Stimulated activated CD4-positive, alpha-beta T cell treated with anti-CD3 and anti-CD28 coated beads, Interleukin-15, amount 100 ng/mL, for 1 hour (primary cell): ENCODE measurements at places on chromosomes 2 and 18.

DNA sequence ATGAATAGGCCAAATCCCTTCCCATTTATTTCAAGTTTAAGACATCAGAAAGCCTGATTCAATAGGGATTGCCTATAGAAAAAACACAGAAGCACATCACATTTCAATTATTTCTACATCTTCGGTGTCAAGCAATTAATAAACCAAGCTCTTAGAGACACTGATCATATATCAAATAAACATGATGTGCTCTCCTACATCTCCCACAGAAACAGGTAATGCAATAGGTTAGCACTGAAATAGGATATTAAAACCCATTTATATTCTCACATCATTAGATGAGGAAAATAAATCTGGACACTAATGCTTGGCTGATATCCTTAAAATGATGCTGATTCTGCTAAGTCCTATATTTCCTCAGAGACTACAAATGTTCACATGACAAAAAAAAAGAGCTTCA is 364.7 kb downstream of the MBD2 start:
- no peak for DNase-seq

DNA sequence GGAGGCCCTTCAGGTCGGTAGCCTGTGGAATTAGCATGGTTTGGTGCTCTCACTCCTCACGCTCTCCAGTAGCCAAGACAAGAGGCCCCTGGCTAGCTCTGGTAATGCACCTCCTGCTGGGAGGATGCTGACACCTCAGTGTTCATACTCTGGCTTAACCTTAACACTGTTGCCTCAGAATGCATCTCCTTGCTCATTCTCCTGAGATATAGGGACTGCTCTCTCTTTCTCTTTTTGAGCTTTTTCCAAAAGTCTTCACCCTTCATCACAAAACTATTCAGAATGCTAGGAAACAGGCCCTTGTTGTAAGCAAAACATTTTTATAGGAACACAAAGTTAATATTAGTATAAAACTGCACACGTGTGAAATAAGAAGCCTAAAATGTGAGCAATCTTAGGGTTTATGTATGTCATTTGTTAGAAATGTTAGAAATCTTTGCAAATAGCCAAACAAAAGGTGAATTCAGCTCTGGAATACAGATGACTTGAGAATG is 17.3 kb upstream of the IMPA2 start:
- DNase-seq, result no peak

GRCh38 chr2:122543815-122544214 is 788.4 kb downstream of the TSN start:
- no peak for DNase-seq

- DNase-seq, result no peak
These were observed 67.1 kb upstream of the CNTNAP5 start for GRCh38 chr2:123958011-123958410.

- no peak for DNase-seq
These were observed 23.0 kb upstream of the CNNM3 start for GRCh38 chr2:96792772-96793749.

DNA sequence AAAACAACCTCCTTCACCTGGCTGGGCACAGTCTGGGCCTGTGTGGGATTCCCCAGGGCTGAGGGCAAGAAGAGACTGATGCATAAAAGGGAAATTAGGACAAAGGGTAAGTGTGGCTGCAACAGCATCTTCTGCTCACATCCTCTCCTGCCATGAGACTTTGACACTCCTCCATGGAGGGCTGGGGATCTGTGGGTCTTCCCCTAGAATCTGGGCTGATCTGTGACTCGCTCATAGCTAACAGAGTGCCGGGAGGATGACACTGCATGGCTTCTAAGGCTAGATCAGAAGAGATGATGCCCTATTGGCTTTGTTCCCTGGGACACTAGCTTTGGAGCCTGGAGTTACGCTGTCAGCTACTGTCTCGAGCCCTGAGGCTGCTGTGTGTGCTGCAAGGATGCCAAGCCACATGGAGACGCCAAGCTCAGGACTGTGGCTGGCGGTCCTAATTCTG is 24.3 kb downstream of the MOCOS start:
- no peak for DNase-seq

GRCh38 chr2:128726236-128726635 is 407.6 kb upstream of the HS6ST1 start:
- no peak for DNase-seq

DNA sequence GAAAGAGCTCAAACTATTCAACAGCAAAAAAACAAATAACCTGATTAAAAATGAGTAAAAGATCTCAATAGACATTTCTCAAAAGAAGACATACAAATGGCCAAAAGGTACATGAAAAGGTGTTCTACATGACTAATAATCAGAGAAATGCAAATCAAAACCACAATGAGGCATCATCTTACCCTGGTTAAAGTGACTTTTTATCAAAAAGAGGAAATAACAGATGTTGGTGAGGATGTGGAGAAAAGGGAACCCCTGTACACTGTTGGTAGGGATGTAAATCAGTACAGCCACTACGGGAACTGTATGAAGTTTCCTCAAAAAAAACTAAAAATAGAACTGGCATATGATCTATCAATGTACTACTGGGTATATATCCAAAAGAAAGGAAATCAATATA is 39.8 kb upstream of the TMEM163 start:
- no peak for DNase-seq

GRCh38 chr2:104570259-104570658 is 283.7 kb upstream of the POU3F3 start:
- no peak for DNase-seq

- no peak for DNase-seq
These were observed 21.6 kb upstream of the ZNF521 start for GRCh38 chr18:25373432-25374179.

- DNase-seq, result no peak
These were observed 8.7 kb upstream of the TFCP2L1 start for GRCh38 chr2:121293450-121294325.

DNA sequence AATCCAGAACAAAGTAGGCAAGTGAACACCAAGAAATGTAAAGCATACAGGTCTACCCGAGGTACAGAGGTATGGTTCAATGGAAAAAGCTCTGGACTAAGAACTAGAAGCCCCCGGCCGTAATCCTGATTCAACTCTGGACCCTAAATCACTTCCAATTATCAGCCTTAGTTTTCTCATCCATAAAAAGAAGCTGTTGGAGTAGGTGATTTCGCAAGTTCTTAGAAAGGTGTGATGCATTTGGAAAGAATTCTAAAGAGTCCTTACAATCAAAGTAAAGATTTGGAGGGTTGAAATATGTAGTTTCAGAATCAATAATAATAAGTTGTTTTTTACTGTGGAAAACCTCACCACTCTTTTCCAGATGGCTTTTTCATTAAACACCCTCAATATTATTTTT is 622.1 kb upstream of the ID2 start:
- no peak for DNase-seq

DNA sequence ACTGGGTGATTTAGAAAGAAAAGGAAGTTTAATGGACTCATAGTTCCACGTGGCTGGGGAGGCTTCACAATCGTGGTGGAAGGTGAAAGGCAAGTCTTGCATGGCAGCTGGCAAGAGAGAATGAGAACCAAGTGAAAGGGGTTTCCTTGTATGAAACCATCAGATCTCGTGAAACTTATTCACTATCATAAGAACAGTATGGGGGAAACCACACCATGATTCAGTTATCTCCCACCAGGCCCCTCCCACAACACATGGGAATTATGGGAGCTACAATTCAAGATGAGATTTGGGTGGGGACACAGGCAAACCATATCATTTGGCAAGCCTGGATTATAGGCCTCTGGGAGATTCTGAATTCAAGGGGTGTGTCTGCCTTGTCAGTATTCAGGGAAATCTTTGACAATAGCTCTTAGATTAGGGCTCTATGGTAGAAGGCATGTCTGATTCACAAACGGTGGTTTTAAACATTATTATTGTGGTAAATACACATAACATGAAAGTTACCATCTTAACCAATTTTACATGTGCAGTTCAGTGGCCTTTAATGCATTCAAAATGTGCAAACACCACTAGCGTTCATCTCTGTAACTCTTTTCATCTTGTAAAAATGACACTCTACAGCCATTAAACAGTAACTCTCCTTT is 15.3 kb upstream of the PLB1 start:
- no peak for DNase-seq

GRCh38 chr2:239380831-239381708 is 19.8 kb downstream of the HDAC4 start:
- peak; percentile 41 for DNase-seq

DNA sequence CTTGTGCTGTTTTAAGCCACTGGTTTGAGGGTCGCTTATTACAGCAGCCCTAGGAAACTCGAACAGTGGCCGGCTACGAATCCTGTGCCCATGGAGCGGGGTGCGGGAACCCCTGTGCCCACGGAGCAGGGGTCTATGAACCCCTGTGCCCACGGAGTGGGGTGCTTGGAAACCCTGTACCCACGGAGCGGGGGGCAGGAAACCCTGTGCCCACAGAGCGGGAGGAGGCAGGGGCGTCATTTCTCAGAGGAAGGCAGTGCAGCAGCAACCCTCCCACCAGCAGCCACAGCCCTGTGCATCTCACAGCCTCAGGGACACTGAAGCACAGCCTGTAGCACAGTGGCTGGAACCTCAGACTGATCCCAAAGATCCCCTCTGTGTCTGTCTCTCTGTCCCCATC is 34.2 kb upstream of the GPC1 start:
- no peak for DNase-seq

DNA sequence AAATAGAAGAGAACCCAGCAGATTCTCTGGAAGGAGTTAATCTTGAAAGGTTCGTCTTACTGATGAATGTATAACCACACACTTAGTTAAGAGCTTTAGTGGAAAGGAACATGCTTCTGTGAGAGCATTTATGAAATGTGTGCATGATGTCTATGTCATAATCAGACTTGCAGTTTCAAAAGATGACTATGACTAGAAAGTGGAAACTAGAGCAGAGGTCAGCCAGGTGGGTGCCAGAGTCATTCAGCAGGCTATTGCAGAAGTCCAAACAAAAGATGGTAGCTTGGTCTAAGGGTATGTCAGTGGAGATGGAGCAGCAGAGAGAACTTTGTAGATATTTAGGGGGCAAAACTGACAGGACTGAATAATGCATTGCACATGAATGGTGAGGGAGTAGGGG is 825.8 kb downstream of the DCC start:
- no peak for DNase-seq

DNA sequence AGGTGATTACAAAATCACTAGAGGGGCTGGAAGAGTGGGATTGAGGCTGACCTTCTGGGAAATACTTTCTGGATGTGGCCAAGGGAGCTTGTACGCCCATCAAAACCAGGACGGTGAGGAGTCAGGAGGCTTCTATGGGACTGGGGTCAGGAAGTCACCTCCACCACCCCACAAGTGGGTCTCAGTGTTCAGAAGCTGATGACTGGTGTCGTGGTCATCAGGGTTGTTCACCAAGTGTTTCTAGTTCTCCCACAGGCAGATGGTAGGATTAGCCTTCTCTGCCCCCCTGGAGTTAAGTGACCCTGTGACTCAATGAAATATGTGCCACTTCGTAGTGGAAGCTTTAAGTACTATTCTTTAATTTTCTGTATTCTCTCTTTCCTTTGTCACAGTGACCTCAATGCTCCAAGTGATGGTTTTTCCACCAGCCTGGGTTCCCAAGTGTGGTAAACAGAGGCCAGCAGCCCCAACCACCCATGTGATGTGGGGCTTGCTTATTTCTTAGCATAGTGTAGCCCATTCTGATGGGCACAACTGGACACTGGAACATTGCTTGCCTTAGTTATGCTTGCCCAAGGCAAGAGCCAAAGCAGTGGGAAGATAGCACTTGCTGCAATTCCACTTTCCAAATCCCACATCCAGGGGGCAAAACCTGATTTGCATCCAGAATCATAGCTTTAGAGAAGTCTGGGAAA is 258.8 kb downstream of the CYP26B1 start:
- DNase-seq, result no peak

- no peak for DNase-seq
These were observed 53.8 kb downstream of the KCNG2 start for GRCh38 chr18:79851489-79851888.

- no peak for DNase-seq
These were observed 21.0 kb downstream of the KDSR start for GRCh38 chr18:63346031-63346430.

DNA sequence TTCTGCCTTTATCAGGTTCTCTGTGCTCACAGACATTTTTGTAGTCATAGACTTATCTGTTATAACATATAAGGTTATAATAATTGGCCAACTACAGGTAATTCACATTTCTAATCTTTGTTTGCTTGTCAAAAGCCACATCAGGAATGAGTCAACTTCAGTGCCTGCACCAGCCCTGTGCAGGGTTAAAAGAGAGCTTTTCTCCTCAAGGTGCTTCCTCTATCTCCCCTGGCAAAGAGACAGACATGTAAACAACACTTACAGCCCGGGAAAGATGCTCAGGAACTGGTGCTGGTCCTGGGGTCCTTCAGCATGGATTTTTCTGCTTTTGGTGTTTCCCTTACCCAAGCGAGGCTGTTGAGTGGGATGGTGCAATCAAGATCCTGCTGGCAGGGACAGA is 7.7 kb upstream of the EHD3 start:
- DNase-seq, result no peak

DNA sequence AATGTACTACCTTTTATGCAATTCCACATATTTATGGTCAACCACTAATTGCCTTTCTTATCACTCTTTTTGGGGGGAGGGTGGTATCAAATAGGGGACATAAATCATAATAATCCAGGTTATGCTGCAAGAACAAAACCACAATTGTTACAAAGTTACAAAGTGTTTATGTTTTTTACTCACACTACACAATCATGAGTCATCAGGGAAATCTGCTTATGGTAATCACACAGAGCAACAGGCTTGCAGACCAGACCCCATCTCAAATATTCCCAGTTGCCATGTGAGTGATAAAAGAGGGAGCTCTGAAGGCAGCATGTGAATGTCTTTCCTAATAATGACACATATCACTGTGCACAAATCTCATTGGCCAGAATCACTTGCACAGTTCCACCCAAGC is 304.7 kb upstream of the TMEFF2 start:
- DNase-seq, result no peak

- DNase-seq, result no peak
These were observed 209.0 kb downstream of the EN1 start for GRCh38 chr2:118638453-118638852.

GRCh38 chr18:68034296-68034695 is 517.8 kb upstream of the DSEL start:
- no peak for DNase-seq

DNA sequence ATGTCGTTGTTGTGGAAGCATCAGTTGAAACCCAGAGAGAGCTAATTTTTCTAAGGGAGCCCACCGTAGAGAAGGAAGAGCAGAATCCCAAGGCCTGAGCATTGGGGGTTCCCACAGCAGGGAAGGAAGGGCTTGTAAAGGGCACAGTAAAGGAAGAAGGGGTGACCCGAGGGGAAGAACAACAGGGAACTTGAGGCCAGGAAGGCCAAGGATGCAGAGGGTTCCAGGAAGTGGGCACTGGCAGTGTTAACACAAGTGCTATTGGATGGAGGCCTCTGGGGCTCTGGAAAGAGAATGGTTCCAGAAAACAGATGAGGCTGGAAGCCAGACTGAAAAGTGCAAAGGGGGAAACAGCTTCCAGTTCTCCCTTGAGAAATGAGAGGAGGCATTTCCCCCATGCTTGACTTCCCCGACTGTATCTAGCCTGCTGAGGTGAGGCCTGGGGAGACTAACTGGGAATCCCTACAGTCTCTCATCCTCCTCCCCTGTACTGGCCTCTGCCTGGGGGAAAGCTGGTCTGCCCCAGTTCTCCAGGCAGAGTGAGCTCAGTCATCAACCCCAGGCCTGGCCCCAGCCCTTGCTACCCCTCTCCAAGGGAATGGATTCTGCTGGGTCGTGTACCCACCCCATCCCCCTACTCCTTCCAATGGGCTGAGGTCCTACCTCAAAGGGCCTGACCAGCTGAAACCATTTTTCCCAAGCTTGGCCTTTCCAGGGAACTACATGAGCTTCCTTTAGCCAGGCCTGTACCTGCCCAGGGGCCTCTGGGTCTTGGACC is 43.2 kb upstream of the MRPL33 start:
- no peak for DNase-seq
